ENCODE measurements at places on chromosomes 5 and 9.

GRCh38 chr9:92781899-92782298 lies 17.3 kb upstream of the BICD2 start:
- DNase-seq, result no peak

- DNase-seq, result no peak
Observed at GRCh38 chr5:173826428-173827350, 61.5 kb upstream of the CPEB4 start.

- DNase-seq, result no peak
Observed at GRCh38 chr9:134057307-134057657, 10.5 kb downstream of the BRD3 start.

GRCh38 chr5:136033234-136033633 lies 4.4 kb downstream of the TGFBI start:
- DNase-seq, result no peak

DNA sequence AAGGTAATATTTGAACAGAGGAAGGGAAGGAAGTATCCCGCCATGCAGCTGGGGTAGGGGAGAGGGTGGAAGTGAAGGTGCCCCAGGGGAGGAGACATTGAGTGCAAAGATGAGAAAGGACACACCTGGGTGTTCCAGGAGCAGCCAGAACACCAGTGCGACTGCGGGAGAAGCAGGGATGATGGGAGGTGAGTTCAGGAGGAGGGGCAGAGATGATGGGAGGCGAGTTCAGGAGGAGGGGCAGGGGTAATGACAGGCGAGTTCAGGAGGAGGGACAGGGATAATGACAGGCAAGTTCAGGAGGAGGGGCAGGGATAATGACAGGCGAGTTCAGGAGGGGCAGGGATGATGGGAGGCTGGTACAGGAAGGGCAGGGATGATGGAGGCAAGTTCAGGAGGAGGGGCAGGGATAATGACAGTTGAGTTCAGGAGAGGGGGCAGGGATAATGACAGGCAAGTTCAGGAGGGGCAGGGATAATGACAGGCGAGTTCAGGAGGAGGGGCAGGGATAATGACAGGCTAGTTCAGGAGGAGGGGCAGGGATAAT lies 17.2 kb upstream of the SPOCK1 start:
- DNase-seq, result no peak

- no peak for DNase-seq
Observed at GRCh38 chr9:96556701-96557461, 62.8 kb downstream of the CDC14B start.

- no peak for DNase-seq
Observed at GRCh38 chr5:27315363-27316270, 277.2 kb upstream of the CDH9 start.

DNA sequence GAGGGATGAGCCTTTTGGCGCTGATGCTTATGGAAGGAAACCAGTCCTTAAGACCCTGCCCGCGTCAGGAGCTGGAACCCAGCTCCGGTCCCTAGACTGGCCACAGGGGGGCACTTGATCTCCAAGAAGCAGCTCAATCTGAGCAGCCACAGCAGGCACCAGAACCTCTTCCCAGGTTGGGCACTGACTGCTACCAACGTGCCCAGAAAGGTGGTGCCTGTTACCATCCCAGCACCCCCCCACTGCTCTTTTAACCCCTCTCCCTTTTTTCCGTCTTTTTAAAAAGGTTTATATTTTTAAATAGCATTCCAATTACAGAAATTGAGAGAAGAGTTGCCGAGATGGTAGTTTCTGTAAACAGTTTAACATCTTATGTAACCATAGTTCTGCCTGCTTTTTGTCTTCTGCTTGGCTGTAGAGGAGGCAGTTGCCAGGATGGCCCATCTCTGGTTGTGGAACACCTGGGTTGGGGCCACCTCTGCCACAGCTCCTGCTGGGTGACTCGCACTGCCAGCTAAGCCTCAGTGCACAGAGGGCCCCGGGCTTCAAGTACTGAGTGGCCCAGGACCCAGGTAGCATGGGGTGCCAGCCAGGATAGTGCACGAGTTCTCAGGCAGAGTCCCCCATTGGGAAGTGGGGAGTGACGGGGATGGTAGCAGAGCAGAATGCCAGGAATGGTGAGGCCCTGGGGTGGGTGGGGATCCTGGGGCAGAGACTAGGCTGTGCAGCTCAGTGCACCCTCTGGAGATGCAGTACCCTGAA lies 62.8 kb downstream of the PFDN1 start:
- peak; percentile 52 for DNase-seq

- DNase-seq, result no peak
Observed at GRCh38 chr5:54518818-54519508, 1.4 kb downstream of the SNX18 start.

- DNase-seq, result no peak
Observed at GRCh38 chr9:119114681-119115080, 254.6 kb downstream of the BRINP1 start.

DNA sequence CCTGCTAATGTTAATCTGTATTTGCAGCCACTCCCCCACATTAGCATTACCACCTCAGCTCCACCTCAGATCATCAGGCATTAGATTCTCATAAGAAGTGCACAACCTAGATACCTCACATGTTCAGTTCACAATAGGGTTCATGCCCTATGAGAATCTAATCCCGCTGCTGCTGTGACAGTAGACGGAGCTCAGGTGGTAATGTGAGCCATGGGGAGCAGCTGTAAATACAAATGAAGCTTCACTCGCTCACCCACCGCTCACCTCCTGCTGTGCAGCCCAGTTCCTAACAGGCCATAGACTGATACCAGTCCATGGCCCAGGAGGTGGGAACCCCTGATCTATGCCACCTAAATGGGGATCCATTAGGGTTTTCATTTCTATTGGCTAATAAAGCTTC lies 6.1 kb upstream of the HNRNPA0 start:
- no peak for DNase-seq

- DNase-seq, result no peak
Observed at GRCh38 chr5:159833088-159833487, 83.2 kb upstream of the ADRA1B start.

- no peak for DNase-seq
Observed at GRCh38 chr5:135571902-135572301, 6.9 kb downstream of the CXCL14 start.

- no peak for DNase-seq
Observed at GRCh38 chr5:135833961-135834638, 363 bp upstream of the SLC25A48 start.

GRCh38 chr5:41264019-41264418 lies 50.7 kb upstream of the C6 start:
- no peak for DNase-seq

- DNase-seq, result no peak
Observed at GRCh38 chr5:96896276-96896675, 20.0 kb downstream of the ERAP2 start.

GRCh38 chr5:31911291-31912265 lies 262.5 kb downstream of the GOLPH3 start:
- DNase-seq, result no peak

- DNase-seq, result no peak
Observed at GRCh38 chr5:14186059-14186830, 43.1 kb downstream of the TRIO start.

- DNase-seq, result no peak
Observed at GRCh38 chr9:114968671-114969070, 38.3 kb upstream of the TNFSF8 start.

GRCh38 chr5:154202379-154203260 lies 12.1 kb downstream of the GALNT10 start:
- DNase-seq, result no peak

GRCh38 chr5:129426071-129426470 lies 34.0 kb upstream of the ADAMTS19 start:
- no peak for DNase-seq

- DNase-seq, result no peak
Observed at GRCh38 chr5:14518638-14519037, 63.0 kb upstream of the OTULINL start.

- DNase-seq, result no peak
Observed at GRCh38 chr9:15400281-15400941, 22.3 kb upstream of the SNAPC3 start.

DNA sequence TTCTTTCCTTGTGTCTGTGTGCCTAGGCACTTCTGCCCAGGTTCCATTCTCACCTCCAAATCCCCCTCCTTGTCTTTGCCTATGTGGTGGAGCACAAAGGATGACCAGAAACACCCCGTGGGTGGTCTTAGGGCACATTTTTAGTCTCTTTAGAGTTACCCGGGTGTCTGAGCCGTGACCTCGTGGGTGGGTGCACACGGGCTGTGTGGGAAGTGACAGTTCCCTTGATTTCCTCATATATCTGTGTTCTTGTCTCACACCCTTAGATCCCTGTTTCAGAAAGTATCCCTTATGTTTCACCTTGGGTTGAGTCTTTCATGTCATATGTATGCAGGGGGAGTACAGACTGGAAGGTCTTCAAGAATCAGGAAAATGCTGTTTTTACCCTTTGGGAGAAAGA lies 13.4 kb upstream of the SMIM32 start:
- DNase-seq, result no peak

- DNase-seq, result no peak
Observed at GRCh38 chr5:40034441-40034840, 609.7 kb upstream of the DAB2 start.

DNA sequence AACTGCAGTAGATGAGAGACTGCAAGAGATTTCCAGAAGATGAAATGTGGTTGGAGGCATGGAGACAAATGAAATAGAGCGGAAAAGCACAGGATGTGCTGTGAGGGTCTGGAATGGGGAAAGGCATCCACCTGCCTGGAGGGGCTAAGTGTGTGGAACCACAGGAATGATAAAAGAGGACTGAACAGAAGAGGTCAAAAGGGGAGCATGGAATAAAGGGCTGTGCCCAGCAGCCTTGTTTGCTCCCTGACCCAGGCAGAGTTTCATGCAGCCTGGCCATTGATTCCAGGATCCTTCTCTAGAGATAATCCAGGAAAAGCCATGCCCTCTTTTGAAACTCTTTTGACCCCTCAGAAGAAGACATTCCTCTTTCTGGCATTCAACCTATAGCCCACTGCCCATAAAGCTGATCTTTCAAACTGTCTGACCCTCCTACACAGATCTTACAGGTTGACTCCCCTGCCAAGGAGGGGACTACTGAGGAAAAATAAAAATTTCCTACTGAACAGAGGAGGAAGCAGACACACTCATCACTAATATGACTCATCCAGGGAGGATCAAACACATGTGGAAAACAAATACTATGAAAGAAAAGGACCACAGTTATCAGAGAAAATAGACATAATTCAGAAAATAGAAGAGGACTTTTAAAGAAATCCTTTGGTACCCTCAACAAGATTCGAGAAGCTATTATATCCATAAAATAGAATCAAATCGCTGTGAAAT lies 273.5 kb upstream of the PCSK5 start:
- DNase-seq, result no peak

DNA sequence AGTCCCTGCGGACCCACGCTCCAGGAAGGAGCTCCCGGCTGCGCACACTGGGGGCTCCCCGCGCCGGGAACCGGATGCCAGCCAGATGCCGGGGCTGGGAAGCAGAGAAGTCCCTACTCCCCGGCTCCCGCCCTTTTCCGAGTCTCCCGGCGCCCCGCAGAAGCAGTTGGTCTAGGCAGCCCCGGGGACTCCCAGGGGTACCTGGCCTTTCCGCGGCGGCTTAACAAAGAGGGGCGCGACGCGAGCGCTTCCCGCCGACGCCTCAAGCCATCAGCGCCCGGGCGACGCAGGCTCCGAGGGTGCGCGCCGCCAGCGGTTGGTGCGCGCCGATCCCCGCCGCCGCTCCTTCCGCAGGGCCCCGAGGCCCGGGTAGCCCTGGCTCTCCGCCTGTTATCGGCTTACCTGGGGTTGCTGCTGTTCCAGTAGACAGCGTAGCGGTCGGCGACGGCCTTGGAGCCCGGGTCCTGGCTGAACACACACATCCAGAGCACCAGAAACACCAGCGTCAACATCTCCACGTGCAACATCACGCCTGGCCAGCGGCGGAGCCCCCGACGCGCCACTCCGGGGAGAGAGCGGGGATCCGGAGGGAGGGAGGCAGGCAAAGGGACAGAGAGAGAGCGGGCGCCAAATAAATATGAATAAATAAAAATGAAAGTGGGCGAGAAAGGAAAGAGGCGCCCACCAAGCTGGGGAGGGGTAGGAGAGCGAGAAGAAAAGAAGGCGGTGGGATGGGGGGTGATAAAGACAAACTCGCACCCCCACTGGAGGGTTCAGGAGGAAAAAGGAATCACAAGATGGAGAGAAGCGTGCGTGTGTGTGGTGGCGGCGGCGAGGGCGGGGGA lies 428 bp downstream of the EFNA5 start:
- DNase-seq, result no peak

DNA sequence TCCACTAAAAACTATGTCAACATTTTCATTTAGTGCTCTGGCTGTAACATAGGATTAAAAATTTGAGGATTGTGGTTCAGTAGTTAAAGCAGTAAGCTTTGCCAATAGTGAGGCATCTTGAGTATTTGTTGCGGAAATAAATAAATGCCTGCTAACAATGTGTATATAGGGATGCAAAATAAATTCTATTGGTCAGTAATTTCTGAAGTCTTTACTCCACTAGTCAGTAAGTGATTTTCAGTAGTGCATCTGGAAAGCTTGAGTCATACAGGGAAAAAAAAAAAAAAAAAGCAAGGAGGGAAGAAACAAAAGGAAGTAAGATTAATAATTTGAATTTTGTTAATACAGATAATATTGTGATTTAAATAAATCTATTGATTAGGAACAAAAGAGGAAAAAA lies 21.0 kb downstream of the NIPBL start:
- DNase-seq, result no peak

- no peak for DNase-seq
Observed at GRCh38 chr9:81529556-81530193, 159.7 kb downstream of the TLE1 start.

DNA sequence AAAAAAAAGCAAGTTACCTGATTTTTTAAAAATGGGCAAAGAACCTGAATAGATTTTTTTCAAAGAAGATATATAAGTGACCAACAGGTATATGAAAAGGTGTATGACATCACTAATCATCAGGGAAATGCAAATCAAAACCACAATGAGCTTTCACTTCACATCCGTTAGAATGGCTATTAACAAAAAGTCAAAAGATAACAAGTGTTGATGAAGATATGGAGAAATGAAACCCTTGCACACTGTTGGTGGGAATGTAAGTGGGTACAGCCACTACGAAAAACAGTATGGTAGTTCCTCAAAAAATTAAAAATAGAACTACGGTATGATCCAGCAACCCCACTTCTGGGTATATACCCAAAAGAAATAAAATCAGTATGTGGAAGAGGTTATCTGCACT lies 134.8 kb downstream of the UGCG start:
- DNase-seq, result no peak

DNA sequence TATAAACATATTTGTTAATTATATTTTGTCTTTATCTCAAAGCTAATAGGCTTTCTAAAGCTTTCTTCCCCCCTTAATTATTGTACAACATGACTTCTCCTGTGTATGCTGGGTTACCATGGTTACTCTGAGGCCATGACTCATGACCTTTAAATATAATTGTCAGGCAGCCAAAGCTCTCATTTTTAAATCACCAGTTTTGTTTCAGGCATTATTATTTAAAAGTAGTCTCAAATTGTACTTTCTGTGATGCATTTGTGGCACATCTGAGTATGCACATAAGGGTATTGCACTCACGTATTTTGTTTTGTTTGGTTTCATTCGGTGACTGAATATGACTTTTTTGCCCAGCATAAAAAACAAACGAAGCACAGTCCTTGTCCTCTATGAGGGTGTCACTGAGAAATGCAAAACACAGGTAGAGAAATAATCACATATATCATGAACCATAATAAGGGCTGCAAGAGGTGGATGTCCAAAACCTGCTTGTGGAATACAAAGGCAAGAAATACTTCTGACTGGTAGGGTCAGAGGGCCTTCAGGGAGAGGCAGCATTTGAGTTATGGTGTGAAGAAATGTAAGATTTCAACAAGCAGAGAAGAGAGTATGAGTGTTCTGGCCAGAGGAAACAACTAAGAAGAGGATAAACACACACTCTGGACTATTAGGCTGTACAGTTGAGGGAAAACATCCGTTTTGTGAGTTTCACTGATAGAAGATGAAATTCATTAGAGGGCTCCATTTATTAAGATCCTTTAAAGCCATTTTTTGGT lies 2.1 kb downstream of the CCDC192 start:
- no peak for DNase-seq
